ENCODE measurements at places on chromosomes 11 and 22. TPM values are rescaled to one million over a fixed set of nuclear protein-coding genes. Genes with fewer than 3 reads are reported as not detected.

DNA sequence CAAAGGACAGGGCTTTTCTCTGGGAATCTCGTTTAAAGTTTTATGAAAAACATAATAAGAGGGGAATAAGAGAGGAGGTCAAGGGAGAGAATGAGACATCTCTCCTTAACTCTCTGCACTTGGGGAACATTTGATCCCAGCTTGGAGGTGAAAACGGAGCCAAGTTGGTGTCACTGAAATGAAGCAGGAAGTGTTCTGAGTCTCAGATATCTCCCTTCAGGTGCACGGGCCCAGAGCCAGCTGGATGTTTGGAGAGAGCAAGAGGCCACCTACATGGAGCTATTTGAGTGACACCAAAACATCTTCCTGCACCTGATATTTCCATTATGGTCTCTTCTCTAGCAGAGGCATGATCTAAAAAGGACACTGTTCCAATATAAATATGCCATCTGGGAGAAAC lies 85.7 kb downstream of the BLID start:
- no peak for DNase-seq

DNA sequence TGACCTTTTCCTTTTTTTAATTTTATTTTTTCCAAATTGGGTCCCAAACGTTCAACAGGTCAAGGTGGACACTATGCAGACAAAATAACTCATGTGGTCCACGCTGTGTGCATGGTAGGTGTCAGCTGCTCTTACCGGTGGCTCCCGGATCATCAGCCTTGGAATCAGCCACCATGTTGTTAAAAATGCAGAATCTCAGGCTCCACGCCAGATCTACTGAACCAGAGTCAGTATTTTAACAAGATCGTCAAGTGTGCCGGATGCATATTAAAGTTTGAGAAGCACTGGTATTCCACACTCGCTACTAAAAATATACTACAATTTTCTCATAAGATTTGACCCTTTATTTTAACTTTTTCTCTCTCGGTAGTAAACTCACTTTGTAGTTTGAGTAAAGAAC lies 553 bp upstream of the LDLRAD3 start:
- DNase-seq = no peak

- DNase-seq = no peak
These were observed 610.0 kb upstream of the CADM1 start for GRCh38 chr11:116114198-116114651.

DNA sequence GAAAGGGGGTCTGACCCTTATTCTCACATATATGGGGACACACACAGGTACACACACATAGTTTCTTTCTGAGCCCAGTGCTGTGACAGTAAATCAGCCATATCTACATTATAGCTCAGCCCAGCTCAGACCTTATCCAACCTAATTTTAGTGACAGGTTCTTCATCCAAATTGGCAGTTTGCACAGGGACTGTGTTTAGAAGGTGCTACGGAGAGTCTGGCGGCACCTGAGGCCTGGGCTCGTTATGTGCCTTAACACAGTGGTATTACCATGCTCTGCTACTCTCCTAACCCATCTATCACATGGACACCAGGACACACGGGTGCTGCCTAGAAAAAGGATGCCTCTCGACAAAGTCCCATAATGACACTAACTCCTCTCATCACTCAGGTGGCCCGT lies 109.3 kb downstream of the GALNT18 start:
- no peak for DNase-seq

DNA sequence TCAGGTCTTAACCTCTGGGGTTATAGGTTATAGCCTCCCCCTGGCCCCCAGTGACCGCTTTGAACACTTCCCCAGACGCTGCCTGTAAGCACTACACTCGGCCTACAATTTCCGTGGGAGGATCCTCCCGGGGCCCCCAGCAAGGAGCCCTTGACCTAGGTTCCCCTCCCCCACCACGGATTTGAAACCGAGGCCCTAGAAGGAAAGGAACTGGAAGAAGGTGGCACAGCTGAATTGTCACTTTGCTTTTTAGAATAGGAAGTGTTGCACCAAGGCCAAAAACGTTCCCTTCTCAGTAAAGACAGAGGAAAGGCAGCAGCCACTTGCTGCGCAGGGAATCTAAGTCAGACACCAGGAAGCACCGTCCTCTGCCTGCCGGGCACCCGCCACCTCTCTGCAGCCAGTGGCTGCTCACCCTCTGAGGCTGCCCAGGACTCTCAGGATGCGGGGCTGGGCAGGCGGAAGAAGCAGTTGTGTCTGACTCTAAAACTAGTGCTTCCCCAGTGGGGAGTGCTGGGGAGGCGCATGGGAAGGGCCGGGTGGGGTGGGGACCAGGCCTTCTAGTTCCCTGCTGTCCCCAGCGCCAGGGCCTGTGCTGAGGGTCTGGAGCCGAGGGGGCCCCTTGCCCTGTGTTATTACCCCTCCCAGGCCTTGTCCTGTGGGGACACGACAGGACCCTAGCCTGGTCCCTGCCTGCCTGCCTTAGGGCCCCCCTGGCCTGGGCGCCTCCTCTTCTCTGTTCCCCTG lies 7.9 kb upstream of the FLRT1 start:
- DNase-seq = no peak

GRCh38 chr11:119486016-119486415 lies 63.0 kb upstream of the THY1 start:
- no peak for DNase-seq

The DEUP1 gene
- total RNA-seq = not detected

The TRIM49 gene
- not detected for total RNA-seq

The CRYBB2 gene
- total RNA-seq = not detected
